ENCODE measurements at places on chromosomes 6 and 20.

DNA sequence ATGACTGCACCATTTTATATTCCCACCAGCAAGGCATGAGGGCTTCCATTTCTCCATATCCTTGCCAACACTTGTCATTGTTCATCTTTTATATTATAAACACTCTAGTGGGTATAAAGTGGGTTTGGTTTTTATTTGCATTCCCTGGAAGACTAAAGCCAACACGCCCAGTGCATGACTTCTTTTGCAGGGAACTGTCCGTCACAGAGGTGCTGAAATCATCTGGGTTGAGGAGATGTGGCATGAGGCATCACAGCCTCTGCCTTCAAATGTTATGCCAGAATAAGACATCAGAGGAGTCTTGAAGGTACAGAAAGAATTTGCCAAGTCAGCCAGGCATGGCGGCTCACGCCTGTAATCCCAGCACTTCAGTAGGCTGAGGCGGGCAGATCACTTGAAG is 29.9 kb upstream of the FAM210B start:
- DNase-seq: no peak

DNA sequence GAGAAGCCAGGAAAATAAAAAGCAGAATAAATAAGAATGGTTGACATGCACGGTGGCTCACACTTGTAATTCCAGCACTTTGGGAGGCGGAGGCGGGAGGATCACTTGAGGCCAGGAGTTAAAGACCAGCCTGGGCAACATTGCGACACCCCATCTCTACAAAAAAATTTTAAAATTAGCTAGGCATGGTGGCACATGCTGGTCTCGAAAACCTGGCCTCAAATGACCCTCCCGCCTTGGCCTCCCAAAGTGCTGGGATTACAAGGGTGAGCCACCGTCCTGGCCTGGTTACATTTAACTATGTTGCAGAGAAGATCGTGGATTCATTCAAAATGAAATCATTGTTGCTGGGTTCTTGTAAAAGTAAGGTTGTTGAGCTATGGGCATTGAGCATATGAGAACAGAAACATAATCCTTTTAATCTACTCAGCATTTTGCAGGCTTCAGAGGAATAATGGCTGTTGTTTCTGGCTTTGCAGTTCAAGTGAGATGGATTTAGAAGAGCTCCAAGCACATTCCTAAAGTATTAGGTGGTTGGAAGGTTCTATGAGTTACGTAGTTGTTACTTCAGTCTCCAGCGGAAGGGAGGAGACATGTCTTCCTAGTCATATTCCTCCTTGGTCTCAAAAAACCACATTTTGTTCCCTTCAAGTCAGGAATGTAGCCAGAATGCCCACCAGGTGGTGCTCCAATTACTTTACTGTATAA is 45.6 kb upstream of the RAB23 start:
- DNase-seq: no peak

GRCh38 chr6:54874349-54875048 is 27.9 kb downstream of the FAM83B start:
- no peak for DNase-seq

- no peak for DNase-seq
Observed at GRCh38 chr20:21074605-21075336, 31.4 kb downstream of the LINC00237 start.

DNA sequence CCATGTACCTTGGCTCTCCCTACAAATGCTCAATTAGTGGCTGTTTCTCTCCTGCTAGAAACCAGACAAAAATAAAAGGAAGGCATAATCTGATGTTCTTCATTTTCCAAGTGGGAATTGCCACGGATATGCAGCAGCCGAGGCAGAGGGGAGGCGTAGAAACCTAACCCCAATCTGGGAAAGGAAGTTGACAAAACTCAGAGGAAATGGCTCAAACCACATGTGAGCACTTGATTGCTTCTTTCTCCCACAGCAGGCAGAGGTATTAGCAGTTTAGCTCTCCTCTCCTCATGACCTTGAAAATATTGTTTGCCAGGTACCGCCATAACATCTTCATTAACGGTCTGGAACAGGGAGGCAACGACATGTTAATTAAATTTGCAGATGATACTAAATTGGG is 3.8 kb upstream of the MLN start:
- no peak for DNase-seq

GRCh38 chr6:44837741-44838140 is 450.2 kb downstream of the CDC5L start:
- no peak for DNase-seq

DNA sequence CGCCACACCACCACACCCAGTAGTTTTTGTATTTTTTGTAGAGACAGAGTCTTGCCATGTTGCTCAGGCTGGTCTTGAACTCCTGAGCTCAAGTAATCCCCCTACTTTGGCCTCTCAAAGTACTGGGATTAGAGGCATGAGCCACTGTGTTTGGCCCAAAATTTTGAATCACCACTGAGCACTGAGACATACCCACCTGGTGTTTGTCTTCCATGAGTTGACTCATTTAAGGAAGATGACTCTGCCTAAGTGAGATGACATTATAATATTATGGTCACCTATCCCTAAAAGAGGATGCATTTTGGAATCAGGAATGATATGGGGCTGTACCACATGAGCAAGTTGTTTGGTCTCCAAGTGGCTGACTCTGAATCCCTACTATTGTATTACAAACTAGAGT is 54.6 kb upstream of the RNF217 start:
- no peak for DNase-seq

DNA sequence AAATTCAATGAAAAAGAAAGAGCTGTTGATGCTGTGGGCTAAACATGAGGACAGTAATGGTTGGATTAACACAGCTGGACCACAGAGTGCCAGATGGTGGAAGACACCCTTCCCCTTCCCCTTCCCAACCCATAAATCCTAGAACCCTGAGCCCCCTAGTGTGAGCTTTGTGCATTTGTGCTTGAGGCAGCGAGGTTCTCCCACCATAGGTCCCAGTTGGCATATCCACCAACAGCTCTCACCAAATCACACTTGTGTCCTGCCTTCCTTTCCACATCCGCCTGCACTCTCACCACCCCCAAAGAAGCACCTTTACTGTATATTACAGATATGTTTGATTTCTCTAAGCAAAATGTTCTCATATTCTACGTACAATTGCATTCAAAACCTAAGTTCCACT is 32.8 kb upstream of the HBS1L start:
- no peak for DNase-seq

DNA sequence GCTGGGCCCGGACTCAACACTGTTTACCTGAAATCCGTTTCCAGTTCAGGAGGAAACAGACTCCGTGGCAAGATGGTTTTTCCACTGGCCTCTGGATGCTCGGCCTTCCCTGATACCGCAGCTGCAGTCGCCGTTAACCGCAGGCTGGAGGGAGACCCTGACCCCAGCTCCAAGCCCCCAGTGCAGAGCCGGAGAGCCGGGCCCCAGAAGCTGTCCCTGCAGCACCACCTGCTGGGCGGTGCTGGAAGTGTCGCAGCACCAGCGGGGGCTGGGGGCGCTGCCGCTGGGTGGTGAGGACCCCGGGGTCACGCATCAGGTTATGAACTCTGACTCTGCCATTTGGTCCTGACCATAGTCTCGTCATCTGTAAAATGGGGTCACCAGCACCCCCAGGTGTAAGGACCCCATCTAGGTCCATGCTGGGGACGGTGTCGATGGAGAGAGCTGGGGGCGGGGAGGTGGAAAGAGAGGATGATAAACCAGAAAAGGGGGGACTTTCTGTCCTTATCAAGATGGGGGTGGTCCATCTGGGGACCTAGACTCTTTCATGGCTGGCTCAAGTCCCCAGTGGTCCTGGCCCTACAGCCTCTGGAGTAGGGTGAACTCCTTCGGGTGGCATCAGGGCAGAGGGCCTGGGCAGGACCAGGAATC is 20.8 kb upstream of the CHRNA4 start:
- no peak for DNase-seq

DNA sequence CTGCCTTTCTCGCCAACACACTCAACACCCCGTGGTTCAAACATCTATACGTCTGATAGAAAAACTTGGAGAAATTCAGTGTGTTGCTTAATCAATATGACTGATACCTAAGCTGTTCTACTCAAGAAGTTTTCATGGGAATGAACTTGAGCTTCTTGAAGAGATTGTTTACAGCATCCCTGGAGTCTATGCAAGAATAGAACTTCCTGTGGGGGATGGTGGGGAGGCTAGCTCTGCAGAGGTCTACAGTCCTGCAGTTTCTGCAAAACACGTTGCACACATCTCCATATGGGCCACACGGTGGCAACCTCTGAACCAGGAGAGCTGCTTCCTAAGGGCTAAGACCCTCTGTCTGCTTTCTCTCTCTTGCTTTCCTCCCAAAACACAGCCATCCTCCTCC is 32.7 kb upstream of the FANCE start:
- no peak for DNase-seq

GRCh38 chr6:2780102-2780737 is 15.0 kb downstream of the WRNIP1 start:
- DNase-seq: no peak

DNA sequence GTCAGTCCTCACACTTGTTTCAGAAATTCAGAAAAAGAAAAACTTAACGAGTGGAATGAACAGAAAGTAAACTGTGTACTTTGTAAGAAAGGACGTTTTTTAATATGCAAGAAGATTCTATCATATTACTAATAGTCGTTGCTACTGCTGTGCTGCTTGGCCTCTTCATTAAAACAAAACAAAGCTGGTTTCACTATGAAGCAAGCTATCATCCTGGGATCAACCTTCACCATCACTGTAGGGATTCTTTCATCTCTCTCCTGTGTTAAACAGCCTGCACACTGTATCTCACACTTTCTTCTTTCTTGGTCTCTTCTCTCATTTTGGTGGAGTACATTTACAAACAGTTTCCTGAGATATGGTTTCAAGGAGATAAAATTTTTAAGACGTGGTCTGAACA is 284.2 kb downstream of the BTBD9 start:
- no peak for DNase-seq

DNA sequence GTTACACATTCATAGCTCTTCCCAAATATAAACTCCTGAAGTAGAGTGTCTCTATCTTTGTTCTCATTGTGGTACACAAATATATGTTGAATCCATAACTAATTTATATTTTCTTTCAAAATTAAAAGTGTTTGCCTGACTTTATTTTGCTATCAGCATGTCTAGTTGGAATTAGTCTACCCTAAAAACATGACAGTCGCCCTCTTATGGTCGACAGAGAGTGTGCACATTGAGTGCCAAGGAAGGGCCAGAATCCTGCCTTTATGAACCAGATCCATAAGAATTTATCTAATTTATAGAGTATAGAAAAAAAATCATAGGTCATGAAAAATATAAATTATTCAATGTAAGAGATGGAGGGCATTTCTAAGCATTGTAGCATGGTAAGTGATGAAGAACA is 12.3 kb upstream of the DEFB112 start:
- no peak for DNase-seq

- no peak for DNase-seq
Observed at GRCh38 chr6:24927985-24928745, 7.6 kb downstream of the RIPOR2 start.

- no peak for DNase-seq
Observed at GRCh38 chr6:137970368-137970767, 103.3 kb downstream of the TNFAIP3 start.

- no peak for DNase-seq
Observed at GRCh38 chr20:53706466-53707370, 113.1 kb upstream of the ZNF217 start.

DNA sequence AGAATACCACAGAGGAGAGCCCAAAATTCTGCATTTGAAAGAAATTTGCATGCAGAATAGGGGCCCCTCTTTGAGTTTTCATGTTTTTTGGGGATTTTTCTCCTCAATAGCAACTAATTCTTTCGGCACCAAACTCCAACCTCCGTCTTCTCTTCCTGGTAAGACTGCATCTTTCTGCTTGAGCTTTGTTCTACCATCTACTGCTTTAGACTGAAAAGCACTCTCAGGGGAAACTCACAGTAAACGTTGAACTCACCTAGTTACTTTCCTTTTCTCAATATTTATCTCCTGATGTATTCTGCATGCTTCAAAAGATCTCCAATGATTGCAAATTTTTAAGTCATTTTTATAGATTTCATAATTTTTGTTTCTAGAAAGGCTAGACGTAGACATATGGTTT is 36.9 kb upstream of the HLA-DQB1 start:
- no peak for DNase-seq

- DNase-seq: no peak
Observed at GRCh38 chr20:2834401-2835110, 5.9 kb downstream of the PCED1A start.

- no peak for DNase-seq
Observed at GRCh38 chr6:34047913-34048867, 97.7 kb downstream of the GRM4 start.

GRCh38 chr6:160418370-160418769 is 70.2 kb downstream of the SLC22A3 start:
- DNase-seq: no peak

DNA sequence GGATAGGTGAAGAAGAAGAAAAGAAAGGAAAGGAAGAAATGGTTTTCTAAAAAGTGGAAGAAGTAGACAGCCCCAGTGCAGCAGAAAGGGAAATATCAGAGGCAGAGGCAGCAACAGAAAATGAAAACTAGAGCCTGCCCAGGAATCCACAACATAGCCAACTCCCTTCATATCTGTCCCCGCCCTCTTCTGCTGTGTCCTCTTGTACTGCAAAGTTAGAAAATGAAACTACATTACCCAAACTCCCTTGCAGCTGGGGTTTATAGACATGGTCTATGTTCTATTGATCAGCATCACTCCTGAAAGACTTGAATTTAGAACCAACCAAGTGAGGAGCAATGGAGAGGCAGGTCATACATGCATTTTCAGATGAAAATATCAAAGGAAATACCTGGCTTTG is 200.5 kb upstream of the PHACTR1 start:
- DNase-seq: no peak

DNA sequence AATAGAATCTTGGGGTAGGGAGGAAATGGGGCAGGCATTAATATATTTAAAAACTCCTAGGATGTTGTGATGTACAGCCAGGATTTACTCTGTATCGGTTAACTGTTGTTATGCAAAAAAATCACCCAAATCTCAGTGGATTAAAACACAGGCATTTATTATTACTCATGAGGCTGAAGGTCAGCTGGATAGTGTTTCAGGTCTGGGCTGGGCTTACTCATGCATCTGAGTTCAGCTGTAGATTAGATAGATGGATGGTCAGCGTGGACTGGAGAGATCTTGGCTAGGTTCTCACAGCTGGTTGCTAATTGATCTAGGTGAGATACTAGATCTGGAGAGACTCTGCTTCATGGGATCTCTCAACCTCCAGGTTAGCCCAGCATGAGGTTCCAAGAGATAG is 131.4 kb downstream of the BTBD3 start:
- no peak for DNase-seq

- no peak for DNase-seq
Observed at GRCh38 chr20:37781626-37782025, 87.8 kb downstream of the CTNNBL1 start.

- DNase-seq: peak; percentile 66
Observed at GRCh38 chr6:142474531-142475289, 172.9 kb downstream of the ADGRG6 start.

DNA sequence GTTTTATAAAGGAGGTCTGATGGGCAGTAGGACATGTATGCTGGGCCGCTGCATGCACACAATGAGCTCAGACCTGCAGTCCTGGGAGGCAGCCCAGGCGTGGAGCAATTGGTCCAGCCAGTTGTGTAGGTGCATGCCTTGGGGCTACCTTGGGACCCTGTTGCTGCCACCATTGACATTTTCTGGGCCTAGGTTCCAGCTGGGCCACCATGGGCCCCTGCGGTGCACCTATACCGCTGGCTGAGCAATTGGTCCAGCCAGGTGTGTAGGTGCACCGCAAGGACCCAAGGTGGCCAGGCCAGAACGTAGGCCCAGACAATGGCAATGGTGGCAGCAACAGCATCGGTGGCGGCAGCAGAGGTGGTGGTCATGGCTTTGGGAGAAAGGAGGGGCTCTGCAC is 143.9 kb downstream of the PXDC1 start:
- no peak for DNase-seq

GRCh38 chr20:36303020-36303595 is 3.0 kb upstream of the DLGAP4 start:
- no peak for DNase-seq
